ENCODE measurements at places on chromosomes 2 and 18. TPM values are rescaled to one million over a fixed set of nuclear protein-coding genes. Genes with fewer than 3 reads are reported as not detected.
A peak's percentile ranks its signal among the peaks of the same experiment; 100 is the strongest.

DNA sequence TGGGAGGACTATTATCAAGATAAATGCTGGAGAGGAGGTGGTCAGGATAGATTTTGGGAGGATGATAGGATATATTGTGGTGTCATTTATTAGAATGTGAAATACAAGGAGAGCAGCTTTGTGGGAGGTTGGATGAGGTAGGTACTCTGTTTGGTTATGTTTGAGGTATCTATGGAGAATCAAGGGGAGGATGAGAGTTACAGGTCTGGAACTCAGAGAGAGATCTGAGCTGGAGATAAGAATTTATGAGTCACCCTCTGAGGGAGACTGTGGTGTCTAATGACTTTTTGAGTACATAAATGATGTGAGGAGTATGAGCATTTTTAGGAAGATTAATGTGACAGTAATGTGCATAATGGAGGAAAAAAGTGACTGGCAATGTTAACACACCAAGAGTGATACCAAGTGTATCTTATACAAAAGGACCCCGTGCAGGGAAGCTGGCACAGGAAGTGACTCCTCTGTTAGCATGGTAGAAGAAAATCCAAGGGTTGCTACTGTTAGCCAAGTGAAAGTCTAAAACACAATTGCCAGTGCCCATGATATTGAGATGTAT is 48.2 kb downstream of the CRIM1 start:
- DNase-seq = no peak

DNA sequence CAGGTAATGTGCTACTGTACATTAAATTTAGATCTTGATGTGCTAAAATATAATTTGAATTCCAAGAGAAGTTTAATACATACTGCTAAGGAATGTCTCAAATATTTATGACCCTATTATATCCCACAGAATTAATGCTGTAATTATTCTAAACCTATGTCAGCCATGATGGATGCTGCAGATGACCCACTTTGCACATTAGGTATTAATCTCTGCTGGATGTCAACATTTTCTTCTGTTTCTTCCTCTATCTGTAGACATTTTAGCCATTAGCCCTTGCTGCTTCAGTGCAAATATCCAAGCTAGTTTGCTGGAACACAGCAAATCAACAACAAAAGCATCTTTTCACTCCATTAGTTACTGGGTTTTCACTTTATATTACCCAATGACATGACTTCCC is 164.6 kb downstream of the CDH2 start:
- no peak for DNase-seq

GRCh38 chr2:54758951-54759350 is 35.5 kb downstream of the EML6 start:
- no peak for DNase-seq

- peak; percentile 82 for DNase-seq
Measured at GRCh38 chr2:237510502-237511217, 23.6 kb downstream of the MLPH start.

DNA sequence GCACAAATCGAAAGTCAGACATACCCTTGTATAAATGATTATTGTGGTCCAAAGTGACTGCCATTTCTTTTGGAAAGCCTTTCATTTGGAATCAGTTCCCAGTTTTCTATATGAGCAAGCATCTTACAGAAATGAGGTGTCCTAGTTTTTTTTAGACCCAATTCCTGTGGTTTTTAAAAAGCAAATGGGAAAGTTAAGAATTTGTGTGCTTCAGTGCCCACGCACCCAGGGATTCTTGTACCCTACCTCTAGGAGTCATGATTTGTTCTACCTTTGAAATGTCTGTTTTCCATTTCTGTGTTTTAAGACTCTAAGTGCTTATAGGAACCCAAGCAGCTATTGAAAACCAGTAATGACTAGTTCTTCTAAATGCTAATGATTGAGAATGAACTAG is 218.1 kb downstream of the CAMKMT start:
- no peak for DNase-seq

DNA sequence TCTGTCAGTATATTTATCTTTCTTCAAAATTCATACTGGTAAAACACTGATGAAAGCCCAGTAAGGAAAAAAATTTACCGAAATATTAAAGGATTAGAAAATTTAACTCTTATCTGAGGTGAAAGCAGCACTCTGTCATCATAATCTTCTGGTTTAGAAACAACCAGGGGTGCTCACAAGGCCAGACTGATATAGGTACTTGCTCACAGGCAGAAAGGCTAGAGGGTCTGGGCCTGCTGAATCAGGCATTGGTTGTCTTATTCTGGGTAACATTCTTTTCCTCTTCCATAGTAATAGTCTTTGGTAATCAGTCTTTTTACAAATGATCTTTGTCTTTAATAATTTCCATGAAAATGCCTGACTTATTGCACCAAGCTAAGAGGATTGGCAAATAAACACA is 221.4 kb upstream of the TFPI start:
- no peak for DNase-seq

DNA sequence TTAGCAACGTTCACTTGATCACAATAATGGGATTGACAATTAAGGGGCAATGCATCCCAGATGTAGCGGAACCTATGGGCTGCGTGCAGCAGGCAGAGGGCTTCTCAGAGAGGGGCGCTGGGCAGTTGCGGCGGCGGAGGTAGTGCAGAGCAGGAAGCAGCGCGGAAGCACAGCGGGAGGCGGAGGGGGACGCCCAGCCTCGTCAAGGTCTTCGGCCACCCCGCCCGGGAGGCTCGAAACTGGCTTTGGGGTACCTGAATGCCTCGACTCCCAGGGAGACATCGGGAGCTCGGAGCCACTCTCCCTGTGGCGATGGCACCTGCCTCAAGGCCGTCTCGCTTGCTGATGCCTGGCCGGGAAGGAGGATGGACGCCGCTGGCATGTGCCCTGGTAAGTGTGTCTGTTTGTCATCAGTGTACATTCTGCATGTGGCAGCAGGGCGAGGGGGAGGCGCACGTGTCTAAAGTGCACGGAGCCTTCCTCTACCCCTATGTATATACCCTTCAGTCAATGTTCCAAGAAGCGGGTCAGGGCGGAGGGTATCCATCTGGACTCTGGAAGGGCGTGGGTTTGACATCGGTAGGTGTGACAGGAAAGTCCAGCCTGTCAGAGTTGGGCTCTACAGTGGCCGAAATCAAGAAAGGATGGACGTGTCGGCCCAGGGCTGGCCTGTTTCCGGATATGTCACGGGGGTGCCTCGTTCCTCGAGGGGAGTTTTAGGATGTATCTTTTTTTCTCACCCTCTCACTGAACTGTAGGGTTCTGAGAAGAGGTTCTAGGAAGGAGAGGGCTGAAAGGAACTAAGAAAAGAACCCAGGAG is 7.5 kb upstream of the SP9 start:
- DNase-seq = no peak

- no peak for DNase-seq
Measured at GRCh38 chr18:5951515-5952091, 56.3 kb upstream of the TMEM200C start.

GRCh38 chr18:74140582-74140981 is 7.1 kb downstream of the FBXO15 start:
- no peak for DNase-seq

DNA sequence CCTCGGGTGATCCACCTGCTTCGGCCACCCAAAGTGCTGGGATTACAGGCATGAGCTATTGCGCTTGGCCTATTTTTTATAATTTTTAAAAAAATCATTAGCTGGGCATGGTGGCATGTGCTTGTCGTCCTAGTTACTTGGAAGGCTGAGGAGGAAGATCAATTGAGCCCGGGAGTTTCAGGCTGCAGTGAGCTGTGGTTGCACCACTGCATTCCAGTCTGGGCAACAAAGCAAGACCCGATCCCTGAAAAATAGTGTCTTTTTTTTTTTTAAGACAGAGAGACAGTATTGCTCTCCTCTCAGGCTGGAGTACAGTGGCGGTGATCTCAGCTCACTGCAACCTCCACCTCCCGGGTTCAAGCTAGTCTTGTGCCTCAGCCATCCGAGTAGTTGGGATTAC is 4.8 kb downstream of the SSB start:
- DNase-seq = no peak

DNA sequence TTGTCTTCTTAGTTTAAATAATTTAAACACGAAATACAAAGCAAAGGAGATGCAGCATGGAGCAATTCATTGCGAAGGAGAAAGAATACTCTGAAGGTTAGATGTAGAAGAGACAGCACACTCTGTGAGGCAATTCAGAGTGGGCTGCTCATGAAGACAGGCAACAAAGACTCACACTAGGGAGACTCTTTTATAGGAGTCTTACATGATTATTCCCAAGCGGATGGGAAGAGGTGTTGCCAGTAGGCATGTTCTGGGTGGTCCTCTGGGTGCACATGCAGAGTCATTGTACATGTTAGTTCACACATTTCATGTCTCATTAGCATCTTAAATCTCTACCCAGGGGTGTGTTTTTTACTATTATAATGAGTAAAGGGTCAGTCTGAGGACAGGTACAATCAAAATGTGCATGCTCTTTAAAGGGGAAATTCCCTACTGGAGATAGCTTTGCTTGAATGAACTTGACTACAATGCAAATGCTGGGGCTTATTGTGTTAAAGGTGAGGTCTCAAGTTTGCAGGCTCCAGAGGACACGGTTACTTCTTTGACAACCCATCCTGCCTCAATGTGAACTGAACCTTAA is 275.5 kb downstream of the CDH19 start:
- DNase-seq = no peak

The LIPG gene
- total RNA-seq = 10.2 TPM

The SLC35F5 gene
- 76.0 TPM for total RNA-seq

The PIEZO2 gene
- 20.4 TPM for total RNA-seq

The MYO3B gene
- 0.17 TPM for total RNA-seq

The VAMP5 gene
- 84.8 TPM for total RNA-seq

The HOXD13 gene
- total RNA-seq = not detected

The TMEM37 gene
- 23.8 TPM for total RNA-seq

All from upper lobe of right lung (tissue), 1 donor.